ACHN (cell line): ENCODE measurements at places on chromosomes 6 and 20.

- no peak for DNase-seq
Measured at GRCh38 chr6:80550281-80550680, 443.8 kb downstream of the BCKDHB start.

DNA sequence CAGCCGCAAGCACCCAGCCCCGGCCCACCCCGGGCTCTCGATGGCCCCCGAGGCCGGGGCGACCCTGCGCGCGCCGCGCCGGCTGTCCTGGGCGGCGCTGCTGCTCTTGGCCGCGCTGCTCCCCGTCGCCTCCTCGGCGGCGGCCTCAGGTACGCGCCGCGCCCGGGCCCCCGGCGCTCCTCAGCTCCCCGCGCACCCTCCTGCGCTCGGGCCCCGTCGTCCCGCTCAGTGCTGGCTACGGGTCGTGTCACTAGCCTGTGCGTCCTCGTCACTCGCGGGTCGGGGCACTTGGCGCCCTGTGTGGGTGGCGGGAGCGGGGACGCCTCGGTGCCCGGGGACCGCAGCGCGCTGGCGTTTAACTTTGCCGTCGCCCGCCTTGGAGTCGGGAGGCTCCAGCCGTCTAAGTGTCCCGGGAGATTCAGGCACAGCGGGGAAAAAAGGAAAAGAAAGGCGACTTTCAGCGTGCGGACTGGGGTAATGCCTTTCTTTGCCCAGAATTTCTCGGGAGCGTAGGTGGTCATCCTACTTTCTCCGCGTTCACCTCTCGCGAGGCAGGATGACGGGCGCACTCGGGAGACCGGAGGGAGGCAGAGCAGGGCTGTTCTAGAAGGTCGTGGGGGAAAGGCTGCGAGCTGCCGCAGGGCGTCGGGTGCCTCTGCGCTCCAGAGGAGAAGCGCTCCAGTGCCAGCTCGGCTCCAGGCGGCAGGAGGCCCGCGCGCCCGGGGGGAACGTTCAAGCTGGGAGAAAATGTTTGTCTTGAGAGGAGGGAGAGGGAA lies 545 bp downstream of the FNDC1 start:
- no peak for DNase-seq

- peak; percentile 52 for DNase-seq
Measured at GRCh38 chr6:43436577-43437282, 9.4 kb downstream of the ABCC10 start.

GRCh38 chr6:166301611-166302529 lies 6.3 kb downstream of the PRR18 start:
- no peak for DNase-seq

GRCh38 chr20:43842126-43843020 lies 72.3 kb upstream of the TOX2 start:
- no peak for DNase-seq

GRCh38 chr6:170067181-170067641 lies 223.7 kb downstream of the DLL1 start:
- no peak for DNase-seq

- DNase-seq: no peak
Measured at GRCh38 chr20:19720991-19721390, 37.1 kb upstream of the RIN2 start.

DNA sequence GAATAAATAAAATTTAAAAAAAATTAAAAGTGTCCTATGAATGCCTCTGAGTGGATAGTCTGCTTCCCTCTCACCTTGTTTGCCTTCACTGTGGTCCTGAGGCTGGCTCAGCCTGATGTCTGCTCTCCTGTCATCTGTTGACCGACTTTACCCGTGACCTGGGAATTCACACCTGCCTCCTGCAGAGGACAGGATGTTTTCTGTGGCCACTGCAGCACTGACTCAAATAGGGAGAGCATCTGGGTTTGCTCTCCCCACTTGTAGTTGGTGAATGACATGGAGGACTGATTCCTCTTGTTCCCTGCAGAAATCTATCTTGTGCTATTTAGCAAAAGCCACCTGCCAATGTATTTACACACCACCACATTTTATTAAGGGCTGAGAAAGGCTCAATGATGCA lies 52.4 kb upstream of the ERVFRD-1 start:
- no peak for DNase-seq

- DNase-seq: no peak
Measured at GRCh38 chr20:49896204-49896603, 19.1 kb downstream of the SPATA2 start.

DNA sequence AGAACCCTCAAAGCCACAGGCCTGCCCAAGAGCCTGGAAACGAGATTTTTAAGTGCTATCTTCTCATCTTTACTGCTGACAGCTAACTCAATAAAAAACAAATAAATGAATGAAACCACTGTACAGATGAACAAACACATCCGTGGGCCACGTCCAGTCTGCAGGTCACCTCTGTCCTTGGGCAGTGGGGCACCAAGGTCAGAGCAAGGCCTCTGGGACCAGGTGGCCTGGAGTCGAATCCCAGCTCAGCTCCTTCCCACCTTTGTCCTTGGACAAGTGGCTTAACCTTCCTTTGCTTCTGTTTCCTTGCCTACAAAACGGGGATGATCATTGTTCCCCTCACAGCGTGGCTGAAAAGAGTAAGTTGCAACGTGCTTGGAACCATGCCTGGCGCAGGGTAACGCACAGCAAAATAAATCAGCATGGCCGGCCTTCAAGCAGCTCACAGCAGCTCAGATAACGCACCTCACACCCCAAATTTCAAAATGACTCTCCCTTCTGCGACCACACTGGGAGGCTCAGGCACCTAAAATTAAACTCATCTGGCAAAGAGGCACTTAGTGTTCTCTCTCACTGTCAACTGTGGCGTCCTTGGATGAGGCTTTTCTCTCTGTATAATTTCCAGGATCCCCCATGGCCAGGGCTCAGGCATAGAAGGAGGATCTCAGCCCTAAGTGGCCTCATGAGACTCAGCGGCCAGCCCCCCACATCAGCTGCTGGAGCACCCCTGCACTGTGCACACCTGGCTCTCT lies 35.7 kb downstream of the RRBP1 start:
- DNase-seq: no peak

GRCh38 chr6:34015586-34015985 lies 130.3 kb downstream of the GRM4 start:
- DNase-seq: no peak

GRCh38 chr6:24455061-24455460 lies 34.3 kb downstream of the GPLD1 start:
- no peak for DNase-seq

- no peak for DNase-seq
Measured at GRCh38 chr6:145733207-145733606, 2.1 kb downstream of the EPM2A start.

- no peak for DNase-seq
Measured at GRCh38 chr20:53990003-53990402, 80.4 kb downstream of the BCAS1 start.

GRCh38 chr6:128696691-128697689 lies 176.6 kb upstream of the PTPRK start:
- DNase-seq: peak; percentile 64

DNA sequence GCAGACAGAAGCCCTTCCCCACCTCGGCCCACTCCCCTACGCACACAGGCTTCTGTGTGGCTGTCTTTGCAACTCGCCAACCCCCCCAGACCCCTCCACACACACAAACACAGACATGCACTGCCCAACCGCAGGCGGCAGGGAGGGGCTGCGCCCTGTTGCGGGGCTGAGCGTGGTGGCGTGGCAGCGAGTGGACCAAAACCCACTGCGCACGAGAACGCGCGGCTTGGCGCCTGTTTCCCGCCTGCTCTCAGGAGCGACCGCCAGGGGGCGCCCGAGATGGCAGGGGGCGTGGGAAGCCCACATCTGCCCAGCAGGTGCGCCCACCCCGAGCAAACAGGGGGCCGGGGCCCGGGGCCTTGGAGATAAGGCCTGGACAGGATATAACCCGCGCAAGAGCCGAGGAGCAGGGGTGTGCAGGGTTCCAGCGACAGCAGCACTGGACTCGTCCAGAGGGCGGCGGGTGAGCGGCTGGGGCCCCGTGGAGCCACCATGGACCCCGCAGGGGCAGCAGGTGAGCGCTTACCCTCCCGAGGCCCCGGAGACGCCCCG lies at the start of gene RBPJL:
RBPJL (plus strand) TSS at position 410 of the 552 bp plus-strand sequence; CDS start at position 493, 83 bp downstream.
- no peak for DNase-seq

DNA sequence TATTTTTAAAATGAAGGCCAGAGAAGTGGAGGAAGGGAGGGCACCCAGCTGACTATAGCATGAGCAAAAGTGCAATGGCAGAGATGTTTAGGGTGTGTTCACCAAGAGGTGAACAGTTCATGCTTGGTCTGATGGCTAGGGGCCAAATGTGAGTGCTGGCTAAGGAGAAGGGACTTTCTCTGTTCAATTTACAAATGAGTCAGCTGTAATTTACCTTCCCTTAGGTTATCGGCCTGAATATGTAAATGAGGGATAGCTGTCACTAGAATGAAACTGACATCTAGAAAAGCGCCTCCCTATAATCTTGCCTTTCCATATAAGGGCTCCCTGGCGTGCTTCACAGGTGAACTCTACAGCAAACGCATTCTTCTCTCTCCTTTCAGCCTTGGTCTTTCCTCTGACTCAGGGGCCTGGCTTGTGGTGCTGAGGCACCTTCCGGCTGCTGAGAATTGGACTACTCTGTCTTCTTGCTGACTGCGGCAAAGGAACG lies 114.7 kb upstream of the BACH2 start:
- DNase-seq: no peak

DNA sequence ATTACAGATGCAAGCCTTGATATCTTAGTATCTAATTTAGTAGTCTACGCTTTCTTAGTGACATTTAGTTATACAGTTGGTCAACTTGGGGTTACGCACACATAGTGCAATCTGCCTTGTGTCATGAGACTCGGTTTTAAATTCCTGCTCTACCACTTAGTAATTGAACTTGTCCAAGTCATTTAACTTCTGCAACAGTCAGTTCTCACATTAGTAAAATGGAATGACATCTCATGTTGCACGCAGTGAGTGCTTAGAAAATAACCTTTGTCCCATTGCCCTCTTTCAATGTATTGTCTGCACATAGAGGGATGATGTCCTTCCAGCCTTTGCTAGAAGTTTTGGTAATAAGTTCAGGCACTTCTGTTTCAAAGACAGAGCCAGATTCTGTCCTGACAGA lies 48.6 kb downstream of the TMEM170B start:
- DNase-seq: no peak

GRCh38 chr6:84019842-84020211 lies 13.7 kb upstream of the MRAP2 start:
- no peak for DNase-seq

DNA sequence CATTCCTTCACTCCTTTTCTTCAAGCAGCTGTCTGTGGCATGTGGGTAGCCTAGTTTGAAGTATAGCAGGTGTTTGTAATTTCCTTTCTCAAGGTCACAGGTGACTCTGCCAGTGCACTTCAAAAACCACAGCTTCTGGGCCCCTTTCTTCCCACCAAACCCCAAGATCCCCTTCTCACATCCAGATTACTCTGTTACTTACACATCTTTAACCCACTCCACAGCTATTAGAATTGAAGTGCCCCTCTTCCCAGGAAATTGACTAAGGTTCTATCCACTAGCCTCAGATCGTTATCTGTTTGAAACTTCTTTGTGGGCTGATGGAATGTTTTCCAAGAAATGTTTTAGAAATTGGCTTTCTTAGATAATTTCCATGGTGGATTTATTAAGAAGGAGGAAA lies 150.8 kb downstream of the AHI1 start:
- no peak for DNase-seq

- no peak for DNase-seq
Measured at GRCh38 chr6:25602674-25602982, 49.4 kb upstream of the SCGN start.

GRCh38 chr20:32483351-32484224 lies 101.5 kb downstream of the NOL4L start:
- DNase-seq: peak; percentile 76

- no peak for DNase-seq
Measured at GRCh38 chr6:50361641-50362331, 312.1 kb upstream of the DEFB112 start.

DNA sequence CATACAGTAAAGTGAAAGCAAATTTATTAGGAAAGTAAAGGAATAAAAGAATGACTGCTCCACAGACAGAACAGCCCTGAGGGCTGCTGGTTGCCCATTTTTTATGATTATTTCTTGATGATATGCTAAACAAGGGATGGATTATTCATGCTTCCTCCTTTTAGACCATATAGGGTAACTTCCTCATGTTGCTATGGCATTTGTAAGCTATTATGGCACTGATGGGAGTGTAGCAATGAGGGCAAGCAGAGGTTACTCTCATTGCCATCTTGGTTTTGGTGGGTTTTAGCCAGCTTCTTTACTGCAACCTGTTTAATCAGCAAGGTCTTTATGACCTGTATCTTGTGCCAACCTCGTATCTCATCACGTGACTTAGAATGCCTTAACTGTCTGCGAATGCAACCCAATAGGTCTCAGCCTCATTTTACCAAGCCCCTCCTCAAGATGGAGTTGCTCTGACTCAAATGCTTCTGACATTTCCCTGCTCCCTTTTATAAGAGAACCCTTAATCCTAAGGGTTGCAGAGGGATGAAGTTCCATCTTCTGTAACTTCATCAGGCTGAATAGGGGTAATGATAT lies 280.1 kb upstream of the RGS17 start:
- no peak for DNase-seq

- no peak for DNase-seq
Measured at GRCh38 chr6:31163922-31164321, 5.5 kb downstream of the TCF19 start.

DNA sequence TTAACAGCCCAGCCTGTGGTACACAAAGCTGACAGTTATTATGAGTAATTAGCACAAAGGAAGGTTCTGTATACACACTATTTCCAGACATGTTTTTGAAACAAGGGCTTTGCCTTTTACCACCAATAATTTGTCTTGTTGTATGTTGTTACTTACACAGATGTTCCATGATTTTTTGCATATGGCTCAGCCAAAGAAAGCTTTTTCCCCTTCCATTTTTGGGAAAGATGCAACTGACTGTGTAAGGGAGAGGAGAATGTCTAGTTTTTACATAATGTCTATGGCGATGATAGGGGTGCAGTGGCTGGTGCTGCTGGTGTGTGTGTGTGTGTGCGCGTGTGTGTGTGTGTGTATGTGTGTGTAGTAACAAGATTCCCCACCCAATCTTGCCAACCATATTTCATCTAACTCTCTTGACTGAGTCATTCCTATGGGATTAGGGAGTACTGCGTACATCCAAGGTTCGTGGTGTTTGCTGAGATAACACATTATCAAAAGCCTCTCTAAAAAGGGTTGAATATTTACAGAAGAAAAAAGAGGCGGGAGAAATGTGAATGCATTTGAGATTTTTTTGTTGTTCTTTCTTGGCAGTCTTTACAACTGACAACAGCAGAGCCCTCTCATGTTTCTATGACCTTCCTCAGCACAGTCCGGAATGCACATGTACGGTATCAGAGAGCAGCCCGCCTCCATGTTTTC lies 192.2 kb downstream of the GMPR start:
- DNase-seq: no peak

- DNase-seq: no peak
Measured at GRCh38 chr6:31035862-31036497, 25.7 kb downstream of the MUC22 start.

- DNase-seq: peak; percentile 88
Measured at GRCh38 chr6:71197267-71197666, 91.3 kb upstream of the OGFRL1 start.

GRCh38 chr6:139644821-139645220 lies 270.4 kb upstream of the CITED2 start:
- no peak for DNase-seq
